ENCODE measurements at places on chromosomes 13 and 19.

GRCh38 chr13:58850161-58850560 lies 1218.6 kb downstream of the PCDH17 start:
- no peak for DNase-seq

DNA sequence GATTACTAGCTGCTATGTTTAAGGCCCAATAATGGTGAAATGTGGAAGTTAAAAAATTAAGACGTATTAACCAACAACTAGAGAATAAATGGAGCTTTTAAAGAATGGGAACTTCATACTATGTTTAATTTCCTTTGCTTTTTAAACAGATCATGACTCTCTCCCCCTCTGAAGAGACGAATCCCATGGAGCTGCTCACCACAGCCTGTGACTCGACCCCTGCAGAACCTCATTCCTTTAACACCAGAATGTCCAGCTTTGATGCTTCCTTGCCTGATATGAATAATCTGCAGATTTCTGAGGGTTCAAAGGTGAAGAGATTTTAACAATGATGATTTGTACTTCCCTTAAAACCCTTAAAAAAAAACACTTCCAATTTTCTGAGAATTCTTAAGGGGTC lies 53.0 kb downstream of the ZAR1L start:
- no peak for DNase-seq

GRCh38 chr13:111506125-111506524 lies 185.7 kb downstream of the TEX29 start:
- no peak for DNase-seq

- DNase-seq: no peak
These were observed 13.0 kb downstream of the MYCBP2 start for GRCh38 chr13:77313923-77314322.

- no peak for DNase-seq
These were observed 26.8 kb upstream of the GJB6 start for GRCh38 chr13:20258963-20259288.

- DNase-seq: no peak
These were observed 51.5 kb upstream of the GTF3A start for GRCh38 chr13:27372896-27373295.

- DNase-seq: no peak
These were observed 32.5 kb upstream of the TFDP1 start for GRCh38 chr13:113552079-113552478.

DNA sequence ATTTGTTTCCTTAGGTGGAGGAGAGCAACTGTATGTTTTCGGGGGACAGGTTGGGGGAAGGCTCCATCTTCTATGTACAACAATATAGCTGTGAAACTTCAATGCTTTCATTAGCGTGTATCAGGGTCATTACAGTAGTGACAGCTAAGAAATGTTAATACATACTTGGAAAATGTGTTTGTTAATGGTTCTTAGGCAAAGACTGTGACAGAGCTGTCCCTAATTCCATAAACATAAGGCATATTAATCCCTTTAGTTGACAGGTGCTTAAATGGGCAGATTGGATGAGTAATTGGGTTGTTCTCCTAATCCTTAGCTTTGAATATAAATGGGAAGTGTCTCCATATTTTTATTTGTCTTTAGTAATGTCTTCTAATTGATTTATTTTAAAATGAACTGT lies 313.7 kb downstream of the HS6ST3 start:
- DNase-seq: no peak

- DNase-seq: peak; percentile 17
These were observed 10.4 kb upstream of the TYK2 start for GRCh38 chr19:10390652-10391286.

DNA sequence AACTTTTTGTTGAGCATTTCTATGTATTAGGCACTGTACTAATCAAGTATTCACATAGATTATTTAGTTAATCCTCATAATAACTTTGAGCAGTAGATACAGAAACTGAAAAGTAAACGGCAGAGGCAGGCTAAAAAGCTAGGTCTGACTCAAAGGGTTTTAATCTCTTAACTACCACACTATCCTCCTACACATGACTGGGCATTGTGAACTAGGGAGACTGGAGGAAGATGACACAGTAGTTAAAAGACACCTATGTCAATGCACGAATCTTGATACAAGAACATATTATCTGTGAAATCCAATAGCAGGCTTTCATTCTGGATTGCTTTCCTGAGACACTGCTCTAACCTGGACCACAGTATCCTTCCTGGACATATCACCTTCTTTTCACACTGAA lies 36.3 kb downstream of the MICU2 start:
- no peak for DNase-seq

GRCh38 chr19:19643158-19644053 lies at the start of gene GMIP:
Gene GMIP (minus strand): TSS chr19:19643657. CDS start chr19:19643529, 128 bp downstream.
- no peak for DNase-seq

- no peak for DNase-seq
These were observed 8.5 kb upstream of the CEACAM5 start for GRCh38 chr19:41699968-41700323.

GRCh38 chr13:18944501-18945068 lies 237.0 kb downstream of the TUBA3C start:
- no peak for DNase-seq

DNA sequence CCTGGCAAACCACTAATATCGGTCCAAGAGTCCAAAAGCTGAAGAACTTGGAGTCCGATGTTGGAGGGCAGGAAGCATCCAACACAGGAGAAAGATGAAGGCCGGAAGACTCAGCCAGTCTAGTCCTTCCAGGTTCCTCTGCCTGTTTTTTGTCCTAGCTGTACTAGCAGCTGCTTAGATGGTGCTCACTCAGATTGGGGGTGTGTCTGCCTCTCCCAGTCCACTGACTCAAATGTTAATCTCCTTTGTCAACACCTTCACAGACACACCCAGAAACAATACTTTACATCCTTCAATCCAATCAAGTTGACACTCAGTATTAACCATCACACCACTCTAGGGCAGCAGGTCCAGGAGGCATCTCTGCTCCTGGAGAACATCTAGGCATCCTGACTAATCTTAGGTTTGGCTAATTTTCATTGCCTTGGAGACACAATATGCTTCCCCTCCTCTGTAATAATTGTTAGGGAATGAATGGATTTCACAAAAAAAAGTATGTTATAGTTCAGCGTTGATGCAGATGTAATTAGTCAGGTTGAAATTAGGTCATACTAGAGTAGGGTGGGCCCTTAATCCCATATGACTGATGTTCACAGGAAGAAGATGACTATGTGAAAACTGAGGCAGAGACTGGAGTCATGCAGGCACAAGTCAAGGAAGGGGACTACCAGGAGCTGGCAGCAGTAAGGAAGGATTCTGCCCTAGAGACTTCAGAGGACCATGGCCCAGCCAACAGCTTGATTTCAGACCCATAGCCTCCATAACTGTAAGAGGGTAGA lies 183.4 kb downstream of the RBM26 start:
- DNase-seq: no peak

DNA sequence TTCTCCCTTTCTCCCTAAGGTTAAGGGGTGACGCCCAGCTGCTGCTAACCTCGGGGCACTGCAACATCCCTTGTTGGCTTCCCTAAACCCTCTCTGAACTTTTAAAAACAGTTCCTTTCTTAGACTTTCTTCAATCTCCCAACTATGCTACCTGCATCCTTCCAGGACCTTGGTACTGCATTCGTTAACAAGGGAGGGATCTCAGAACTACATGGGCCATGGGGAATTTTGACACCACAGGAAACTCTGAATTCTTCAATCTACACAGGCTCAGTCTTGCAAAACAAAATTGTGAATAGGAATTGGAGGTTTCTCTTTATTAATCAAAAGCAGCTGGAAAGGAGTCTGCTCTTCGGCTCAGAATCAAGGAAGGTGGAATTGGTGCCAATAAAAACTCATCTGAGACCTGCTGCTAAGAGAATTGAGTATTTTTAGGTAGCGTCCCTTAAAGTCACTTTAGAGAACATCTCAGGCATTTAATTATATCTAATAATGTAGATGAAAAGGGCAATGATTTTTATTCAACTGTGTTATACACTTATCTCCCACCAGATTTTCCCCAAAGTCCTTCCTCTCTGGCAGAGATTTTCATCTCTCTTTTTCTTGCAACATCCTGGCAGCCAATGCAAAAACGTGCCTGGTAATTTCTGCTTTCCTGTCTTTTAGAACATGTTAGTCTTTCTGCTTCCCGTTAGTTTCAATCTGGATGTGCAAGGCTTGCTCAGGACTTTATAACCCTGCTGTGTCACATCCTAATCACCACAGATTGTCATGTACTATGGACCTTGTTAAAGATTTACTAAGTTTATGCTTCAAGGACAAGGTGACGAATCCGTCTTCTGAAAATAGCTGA lies 69.1 kb upstream of the SLC15A1 start:
- DNase-seq: peak; percentile 85

DNA sequence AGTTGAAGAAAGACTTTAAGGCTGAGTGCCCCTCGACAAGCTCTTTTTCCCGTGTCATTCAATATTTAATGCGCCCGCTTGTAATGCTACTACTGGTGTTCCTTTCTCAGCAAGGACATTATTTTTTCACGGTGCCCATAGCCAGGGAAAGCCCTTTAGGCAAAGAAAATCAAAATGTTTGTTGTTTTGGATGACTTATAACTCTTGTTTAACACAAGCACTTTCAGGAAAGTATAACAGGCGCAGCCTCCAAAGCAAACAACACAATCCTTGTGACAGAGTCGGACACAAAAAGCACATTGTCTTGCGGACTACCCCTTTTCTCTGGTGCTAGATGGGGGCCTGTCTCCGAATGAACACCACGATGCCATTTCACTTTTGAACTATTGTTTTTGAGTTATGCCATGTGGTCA lies 12.4 kb downstream of the ZIC5 start:
- no peak for DNase-seq

GRCh38 chr19:5964816-5965565 lies 12.9 kb downstream of the RANBP3 start:
- no peak for DNase-seq

Data from fibroblast of skin of left quadriceps (primary cell).